ENCODE measurements at places on chromosomes 1 and 21.

DNA sequence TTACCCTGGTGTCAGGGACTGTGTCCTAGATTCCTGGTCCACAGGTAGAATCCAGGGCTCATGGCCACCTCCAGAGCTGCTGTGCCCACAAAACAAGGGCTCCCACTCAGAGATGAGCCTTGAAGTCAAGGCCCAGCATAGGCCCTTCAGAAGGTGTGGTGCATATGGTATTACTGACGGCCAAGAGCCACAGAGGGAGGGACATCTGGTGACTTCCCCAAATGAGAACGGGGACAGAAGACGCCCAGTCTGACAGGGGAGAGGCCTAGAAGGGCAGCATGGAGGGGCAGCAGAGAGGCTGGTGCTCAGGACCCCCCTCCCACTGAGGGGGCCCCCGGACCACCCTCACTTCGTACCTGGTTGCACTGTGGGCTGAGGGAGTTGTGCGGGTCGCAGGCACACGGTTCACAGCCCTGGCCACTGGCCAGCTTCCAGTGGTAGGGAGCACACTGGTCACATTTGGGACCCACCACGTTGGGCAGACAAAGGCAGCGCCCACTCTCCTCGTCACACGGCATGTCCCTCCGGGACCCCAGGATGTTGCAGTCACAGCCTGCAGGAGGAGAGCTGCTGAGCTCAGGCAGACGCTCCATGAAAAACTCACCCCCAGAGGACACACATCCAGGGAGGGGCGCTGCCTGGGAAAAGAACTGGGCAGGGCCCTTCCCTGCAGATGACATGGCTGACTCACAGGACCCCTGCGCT, 25.0 kb downstream of the LAMB3 start:
- no peak for DNase-seq

DNA sequence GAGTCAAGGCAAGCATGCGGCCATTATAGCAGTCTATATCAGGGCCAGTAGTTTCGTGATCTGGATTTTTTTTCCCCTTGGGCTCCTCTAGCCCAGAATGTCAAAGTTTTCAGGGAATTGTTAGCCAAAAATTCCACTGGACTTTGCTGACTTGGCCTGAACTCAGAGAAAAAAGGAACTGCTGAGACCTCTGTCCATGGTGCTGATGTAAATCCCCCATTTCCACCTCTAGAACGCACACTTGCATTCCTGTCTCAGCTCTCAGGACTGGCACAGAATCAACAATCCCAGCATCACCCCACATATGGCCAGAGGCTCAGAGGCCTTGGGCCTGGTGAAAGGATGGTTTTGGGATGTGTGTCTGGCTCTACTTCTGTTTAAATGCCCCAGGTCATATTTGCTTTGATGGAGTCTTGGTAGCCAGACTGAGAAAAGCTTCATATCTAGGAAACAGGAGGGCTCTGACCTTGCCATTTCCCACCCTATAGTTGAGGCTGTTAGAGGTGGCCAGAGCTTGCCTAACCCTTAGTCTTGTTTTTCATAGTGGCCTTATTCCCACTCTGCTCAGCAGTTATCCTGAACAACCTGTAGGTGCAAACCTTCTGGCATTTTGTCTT, 16.9 kb upstream of the EFCAB14 start:
- DNase-seq = no peak

DNA sequence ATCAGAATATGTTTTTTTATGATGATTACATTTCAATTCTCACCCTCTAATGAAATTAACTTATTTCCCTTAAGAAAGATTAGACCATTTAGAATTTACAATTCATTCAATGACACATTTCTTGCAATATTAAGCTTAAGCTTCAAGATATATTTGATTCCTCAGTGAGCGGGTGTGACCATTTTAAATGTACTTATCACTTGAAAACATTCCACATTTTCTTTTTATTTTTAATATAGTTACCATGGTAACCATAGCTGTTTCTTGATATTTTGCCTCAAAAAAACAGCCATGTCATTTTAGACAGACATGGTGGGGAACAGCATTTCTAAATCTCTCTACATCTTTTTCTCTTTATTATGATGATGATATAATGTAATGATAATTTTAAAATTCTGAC, 1029.0 kb upstream of the B3GALT2 start:
- DNase-seq = no peak

- DNase-seq = no peak
These were observed 69.9 kb downstream of the TMEM53 start for GRCh38 chr1:44604157-44604955.

- DNase-seq = no peak
These were observed 19.5 kb downstream of the KCNH1 start for GRCh38 chr1:211114446-211114845.

- DNase-seq = no peak
These were observed 8.4 kb upstream of the UBE2U start for GRCh38 chr1:64195081-64195395.

- no peak for DNase-seq
These were observed 49.2 kb downstream of the COQ8A start for GRCh38 chr1:226989085-226989920.

GRCh38 chr1:147892731-147893214, 9.8 kb upstream of the GJA8 start:
- peak; percentile 4 for DNase-seq
